ENCODE measurements at places on chromosomes 1 and 21.

- no peak for DNase-seq
Observed at GRCh38 chr1:196381544-196381943, 226.7 kb downstream of the KCNT2 start.

GRCh38 chr1:191065346-191065745, 587.7 kb upstream of the BRINP3 start:
- DNase-seq, result no peak

DNA sequence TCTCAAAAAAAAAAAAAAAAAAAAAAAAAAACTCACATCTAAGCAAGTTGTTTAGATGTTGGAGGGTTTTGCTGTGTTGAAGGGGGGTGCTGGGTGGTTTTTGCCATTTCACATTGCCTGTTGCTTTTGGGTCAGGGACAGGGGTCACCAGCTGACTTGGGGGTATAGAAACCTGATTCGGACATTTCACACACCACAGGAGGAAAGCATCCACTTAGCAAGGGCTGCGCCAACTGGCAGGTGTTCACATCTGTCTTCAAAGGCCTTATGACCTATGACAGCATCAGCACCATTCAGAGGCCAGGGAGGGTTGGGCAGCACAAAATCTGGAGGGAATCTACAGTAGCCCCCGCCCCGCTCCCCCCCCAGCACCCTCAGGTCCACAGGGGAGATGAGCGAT, 45.2 kb downstream of the SYF2 start:
- no peak for DNase-seq

DNA sequence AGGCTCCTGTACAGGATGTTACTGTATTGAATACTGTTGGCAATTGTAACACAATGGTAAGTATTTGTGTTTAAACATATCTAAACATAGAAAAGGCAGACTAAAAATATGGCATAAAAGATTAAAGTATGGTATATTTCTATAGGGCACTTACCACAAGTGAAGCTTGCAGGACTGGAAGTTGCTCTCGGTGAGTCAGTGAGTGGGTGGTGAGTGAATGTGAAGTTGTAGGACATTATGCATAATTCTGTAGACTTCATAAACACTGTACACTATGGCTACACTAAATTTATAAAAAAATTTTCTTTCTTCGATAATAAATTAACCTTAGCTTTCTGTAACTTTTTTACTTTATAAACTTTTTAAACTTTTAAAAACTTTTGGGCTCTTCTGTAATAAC, 13.7 kb upstream of the TRIM62 start:
- DNase-seq, result no peak

DNA sequence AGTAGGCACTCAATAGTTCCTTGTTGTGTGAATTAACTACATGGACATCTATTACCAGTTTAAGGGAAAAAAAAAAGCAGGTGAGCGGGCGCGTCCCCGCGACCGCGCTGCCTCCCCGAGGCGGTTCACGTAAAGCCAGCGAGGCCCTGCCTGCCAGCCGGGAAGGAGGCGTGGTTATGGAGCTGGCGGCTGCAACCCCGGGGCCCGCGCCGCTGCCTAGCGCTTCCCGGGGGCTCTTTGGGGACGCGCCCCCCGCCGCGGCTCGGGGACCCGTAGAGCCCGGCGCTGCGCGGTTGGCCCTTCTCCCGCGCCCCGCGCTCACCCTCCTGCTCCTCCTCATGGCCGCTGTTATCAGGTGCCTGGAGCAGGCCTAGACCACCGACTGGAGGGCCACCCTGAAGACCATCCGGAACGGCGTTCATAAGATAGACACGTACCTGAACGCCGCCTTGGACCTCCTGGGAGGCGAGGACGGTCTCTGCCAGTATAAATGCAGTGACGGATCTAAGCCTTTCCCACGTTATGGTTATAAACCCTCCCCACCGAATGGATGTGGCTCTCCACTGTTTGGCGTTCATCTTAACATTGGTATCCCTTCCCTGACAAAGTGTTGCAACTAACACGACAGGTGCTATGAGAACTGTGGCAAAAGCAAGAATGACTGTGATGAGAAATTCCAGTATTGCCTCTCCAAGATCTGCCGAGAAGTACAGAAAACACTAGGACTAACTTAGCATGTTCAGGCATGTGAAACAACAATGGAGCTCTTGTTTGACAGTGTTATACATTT, 2.6 kb upstream of the CC2D1B start:
- DNase-seq, result peak; percentile 71

DNA sequence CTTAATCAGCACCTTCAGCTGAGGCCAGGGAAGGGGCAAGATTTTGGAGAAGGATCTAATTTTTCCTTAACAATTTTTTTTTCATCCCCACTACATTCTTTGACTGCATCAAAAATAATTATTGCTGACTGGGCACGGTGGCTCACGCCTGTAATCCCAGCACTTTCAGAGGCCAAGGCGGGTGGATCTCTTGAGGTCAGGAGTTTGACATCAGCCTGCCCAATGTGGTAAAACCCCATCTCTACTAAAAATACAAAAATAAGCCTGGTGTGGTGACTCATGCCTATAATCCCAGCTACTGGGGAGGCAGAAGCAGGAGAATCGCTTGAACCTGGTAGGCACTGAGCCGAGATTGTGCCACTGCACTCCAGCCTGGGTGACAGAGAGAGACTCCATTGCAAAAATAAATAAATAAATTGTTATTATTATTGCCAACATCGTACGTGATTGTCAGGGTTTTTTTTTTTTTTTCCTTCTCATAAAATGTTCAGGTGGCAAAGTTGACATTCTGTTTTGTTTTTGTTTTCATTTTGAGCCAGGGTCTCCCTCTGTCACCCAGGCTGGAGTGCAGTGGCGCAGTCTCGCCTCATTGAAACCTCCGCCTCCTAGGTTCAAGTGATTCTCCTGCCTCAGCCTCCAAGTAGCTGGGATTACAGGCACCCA, 37.3 kb upstream of the MORC3 start:
- no peak for DNase-seq

Data from SHP77 (cell line).